ENCODE measurements at places on chromosomes 1 and 21.

DNA sequence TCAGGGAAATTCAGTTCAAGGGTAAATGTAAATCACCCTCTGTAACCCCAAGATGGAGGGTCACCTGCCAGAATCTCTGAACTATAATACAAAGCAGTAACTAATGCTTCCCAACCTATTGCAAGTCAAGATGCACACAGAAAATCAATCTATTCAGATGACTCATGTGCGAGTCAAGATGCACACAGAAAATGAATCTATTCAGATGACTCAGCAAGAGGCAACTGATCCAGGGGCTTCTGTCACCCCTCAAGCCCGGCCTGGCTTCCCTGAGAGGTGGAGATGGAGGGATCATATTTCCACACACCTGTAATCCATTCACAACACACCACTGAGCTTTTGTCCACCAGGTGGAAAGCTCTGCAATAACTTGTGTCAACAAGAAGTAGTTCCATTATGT is 17.4 kb upstream of the HIVEP3 start:
- DNase-seq = no peak

DNA sequence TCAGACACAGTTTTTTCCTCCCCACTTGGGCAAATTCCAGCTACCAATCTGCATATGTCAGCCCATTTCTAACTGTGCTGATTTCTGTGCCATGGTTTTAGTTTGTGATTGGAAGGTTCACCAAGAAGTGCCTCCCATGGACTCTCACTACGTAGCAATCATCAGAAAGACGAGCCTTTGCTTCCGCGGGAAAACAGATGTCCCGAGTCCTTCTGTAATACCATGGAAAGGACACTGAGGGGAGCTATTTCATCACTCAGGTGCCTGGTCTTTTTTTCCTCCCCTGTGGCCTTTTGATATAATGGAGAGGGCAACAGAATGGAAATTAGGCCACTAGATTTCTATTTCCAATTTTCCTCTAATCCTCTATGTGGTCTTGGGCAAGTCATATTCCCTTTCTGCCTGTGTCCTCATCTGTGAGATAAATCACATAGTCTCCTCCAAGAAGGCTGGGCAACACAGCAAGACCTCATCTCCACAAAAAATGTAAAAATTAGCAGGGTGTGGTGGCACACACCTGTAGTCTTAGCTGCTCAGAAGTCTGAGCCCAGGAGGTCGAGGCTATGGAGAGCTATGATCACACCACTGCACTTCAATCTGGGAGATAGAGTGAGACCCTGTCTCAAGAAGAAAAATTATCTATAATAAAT is 24.8 kb downstream of the LEMD1 start:
- DNase-seq = no peak

GRCh38 chr1:231093156-231093922 is 53.3 kb upstream of the FAM89A start:
- no peak for DNase-seq

- no peak for DNase-seq
Observed at GRCh38 chr1:11869104-11869503, 10.4 kb upstream of the NPPB start.

- DNase-seq = no peak
Observed at GRCh38 chr1:168229893-168230292, 4.1 kb downstream of the SFT2D2 start.

DNA sequence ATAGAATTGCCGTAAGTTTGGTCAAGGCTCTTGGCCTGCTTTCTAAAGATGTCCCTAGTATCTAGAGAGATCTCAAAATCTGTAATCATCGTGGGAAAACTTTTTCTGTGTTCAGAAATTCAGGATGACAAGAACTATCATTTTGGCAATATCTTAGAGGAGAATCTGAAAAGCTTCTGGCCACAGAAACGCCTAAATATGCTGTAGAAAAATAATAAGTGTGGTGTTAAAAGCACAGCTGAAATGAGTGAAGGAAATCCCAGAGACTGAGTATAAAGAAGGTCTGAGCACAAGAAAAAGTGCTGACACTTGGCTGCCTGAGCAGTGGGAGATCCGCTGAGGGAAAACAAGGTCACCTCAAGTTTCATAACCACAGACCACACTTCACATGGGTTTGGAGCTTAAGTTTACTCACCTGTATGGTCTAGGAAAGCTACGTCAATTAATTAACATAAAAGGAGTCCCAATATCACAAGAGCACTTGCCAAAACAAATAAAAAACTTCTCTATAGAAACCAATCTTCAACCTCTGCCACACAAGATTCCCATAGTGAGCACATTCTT is 235.2 kb upstream of the IRF2BP2 start:
- no peak for DNase-seq

DNA sequence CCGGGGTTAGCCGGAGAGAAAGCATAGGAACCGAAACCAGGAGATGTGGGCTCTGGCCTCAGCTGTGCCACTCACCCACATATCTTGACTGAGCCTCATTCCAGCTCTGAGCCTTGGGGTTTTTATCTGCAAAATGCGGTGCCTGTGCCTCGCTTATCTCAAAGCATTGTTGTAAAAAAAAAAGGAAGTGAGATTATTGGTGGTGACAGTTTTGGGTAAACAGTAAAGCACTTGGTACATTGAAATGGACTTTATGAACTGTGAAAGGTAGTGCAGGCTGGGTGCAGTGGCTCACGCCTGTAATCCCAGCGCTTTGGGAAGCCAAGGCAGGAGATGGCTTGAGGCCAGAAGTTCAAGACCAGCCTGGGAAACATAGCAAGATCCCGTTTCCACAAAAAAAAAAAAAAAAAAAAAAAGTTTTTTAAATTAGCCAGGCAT is 3.8 kb downstream of the PTAFR start:
- DNase-seq = no peak

DNA sequence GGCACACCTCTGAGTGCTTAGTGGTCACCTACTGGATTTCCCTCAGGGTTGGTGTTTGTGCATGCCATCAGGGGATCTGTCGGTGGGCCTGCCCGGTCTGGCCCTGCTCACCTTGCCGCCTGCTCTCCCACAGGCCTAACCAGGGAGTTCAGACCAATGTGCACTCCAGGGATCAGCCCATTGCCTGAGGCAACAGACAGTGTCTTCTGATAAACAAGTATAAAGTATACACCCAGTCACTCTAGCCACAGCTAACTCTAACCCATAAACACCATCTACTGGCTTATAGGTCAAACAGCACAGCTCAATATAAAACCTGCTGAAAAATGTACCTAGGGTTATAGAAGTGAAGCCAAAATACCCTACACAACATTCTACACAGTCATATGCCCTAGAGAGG is 1300.0 kb downstream of the PLA2G4A start:
- DNase-seq = no peak

- peak; percentile 26 for DNase-seq
Observed at GRCh38 chr1:37473431-37474045, 842 bp upstream of the ZC3H12A start.

GRCh38 chr1:149888247-149888998 is 10.9 kb upstream of the BOLA1 start:
- peak; percentile 92 for DNase-seq

GRCh38 chr1:28104866-28105467 is 16.6 kb upstream of the EYA3 start:
- DNase-seq = no peak

- DNase-seq = no peak
Observed at GRCh38 chr1:190144650-190145049, 333.0 kb downstream of the BRINP3 start.

- DNase-seq = no peak
Observed at GRCh38 chr1:184672013-184672726, 82.5 kb downstream of the EDEM3 start.

DNA sequence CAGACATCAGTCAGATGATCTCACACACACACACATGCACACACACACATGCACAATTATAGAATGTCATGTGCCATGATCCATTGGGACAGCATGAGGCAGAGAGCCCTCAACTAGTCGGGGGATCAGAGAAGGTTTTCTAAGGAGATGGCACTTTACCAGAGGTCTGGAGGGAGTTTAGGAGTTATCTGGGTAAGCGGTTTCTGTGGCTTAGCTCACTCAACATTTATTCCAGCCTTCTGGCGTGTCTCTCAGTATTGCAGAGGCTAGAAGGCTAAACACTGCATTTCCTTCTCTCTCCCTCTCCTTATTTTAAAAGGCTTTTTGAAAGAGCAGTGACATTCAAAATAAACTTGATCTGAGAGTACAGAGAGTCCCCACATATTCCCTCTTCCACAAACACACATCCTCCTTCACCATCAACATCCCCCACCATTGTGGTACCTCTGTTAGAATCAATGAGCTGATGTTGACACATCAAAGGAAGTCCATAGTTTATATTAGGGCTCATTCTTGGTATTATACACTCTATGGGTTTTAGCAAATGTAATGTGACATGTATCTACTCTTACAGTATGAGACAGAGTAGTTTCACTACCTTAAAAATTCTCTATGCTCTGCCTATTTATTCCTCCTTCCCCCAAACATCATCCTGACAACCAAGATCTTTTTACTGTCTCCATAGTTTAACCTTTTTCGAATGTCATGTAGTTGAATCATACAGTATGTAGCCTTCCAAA is 9.0 kb upstream of the PLA2G2A start:
- no peak for DNase-seq

- DNase-seq = no peak
Observed at GRCh38 chr1:241767737-241768136, 80.3 kb upstream of the EXO1 start.

GRCh38 chr1:180953291-180954004 is 40.8 kb downstream of the KIAA1614 start:
- no peak for DNase-seq

DNA sequence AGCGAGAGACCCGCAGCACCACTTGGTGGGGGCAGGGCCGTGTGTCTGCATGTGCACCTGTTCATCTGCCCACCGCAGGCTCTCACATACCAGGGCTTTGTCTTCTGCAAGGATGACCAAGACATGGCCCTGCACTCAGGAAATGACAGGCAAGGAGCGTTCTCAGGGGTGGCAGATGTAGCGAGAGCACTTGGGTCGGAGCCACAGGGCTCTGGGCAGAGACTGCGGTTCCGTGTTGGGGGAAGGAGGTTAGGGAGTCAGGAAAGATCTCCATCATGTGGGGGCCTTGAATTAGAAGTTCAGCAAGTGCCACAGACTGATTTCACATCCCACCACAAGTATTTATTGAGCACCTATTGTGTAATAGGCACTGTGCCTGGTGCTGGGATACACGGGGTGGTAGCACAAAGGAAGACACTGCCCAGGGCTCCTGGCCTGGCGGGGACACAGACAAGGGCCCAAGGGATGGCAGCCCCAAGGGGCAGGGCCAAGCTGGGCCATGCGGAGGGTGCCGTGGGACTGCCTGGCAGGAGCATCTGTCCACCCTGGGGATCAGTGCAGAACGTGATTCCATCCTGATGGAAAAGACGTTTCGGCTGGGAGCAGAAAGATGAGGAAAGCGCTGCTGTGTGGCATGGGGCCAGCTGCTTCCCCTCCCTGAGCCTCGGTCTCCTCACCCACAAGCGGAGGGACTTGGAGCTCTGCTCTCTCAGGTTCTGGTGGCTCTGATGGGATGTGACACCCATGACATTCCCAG is 11.4 kb upstream of the SPSB1 start:
- DNase-seq = no peak

- no peak for DNase-seq
Observed at GRCh38 chr1:188872376-188872775, 1605.3 kb downstream of the BRINP3 start.

- no peak for DNase-seq
Observed at GRCh38 chr1:107523061-107523460, 382.2 kb downstream of the NTNG1 start.

GRCh38 chr1:71919811-71920509 is 362.4 kb downstream of the NEGR1 start:
- no peak for DNase-seq

DNA sequence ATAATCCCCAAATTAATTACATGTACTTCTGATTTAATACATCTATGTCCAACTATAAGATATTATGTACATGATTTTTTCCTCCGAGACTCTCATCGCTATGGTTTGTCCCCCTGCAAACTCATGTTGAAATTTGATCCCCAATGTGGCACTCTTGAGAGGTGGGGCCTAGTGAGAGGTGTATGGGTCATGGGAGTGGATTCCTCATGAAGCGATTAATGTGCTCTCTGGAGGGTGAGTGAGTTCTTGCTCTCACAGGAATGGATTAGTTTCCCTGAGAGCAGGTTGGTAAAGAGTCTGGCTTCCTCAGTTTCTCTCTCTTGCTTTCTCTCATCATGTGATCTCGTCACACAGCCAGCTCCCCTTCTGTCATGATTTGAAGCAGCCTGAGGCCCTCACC is 16.1 kb downstream of the HSF2BP start:
- no peak for DNase-seq

GRCh38 chr21:15001113-15001512 is 63.7 kb downstream of the NRIP1 start:
- no peak for DNase-seq

DNA sequence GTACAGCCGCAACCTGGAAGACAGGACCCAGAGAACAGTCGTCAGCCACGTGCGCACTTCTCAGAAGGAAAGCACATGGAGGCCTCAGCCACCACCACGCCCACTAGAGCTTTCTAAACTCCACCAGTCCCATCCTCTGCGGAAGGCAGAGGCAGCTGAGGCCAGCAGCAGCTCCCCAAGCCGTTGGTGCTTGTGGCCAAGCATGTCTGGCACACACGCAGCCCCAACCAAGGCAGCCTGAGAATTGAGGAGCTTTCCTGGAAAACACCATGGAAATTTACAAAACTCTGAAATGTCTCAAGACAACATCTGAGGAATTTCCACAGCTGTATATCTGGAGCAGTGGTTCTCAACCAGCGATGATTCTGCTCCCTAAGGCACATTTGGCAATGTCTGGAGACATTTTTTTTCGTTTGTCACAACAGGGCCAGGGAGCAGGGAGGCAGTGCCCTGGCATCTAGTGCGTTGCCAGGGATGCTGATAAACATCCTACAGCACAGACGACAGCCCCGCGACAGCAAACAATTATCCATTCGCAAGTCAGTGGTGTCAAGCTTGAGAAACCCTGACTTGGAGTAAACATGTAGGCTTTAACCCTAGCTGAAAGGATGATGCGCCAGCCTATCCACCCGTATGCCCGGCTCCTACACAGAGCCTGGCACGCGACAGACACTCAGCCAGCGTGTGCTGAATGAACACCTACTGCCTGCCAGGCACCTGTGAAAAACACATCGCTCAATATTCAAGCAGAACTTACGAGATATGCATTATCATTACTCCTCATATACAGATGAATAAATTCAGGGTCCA is 24.7 kb downstream of the NPHP4 start:
- DNase-seq = no peak

GRCh38 chr1:44239331-44239960 is 26.2 kb downstream of the DMAP1 start:
- DNase-seq = no peak

GRCh38 chr1:155012776-155013602 is 10.4 kb downstream of the ZBTB7B start:
- DNase-seq = no peak

DNA sequence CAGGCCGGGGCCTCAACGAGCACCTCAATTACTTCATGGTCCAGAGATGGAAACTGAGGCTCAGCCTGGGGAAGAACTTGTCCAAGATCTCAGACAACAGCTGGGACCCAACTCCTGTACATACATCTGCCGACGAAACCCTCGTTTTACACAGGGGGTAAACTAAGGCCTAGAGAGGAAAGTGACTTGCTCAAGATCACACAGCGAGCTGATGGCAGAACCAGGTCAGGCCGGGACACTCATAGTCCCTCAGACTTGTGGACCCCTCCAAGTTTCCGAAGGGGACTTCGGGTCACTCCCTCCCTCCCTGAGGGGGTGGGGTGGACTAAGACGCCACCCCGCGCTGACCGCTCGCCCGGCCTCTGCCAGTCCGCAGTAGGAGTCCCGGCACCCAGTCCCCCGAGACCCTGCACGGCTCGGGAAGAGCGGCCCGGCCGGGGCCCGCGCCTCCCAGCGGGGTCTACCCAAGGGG is 430 bp downstream of the WASF2 start:
- DNase-seq = no peak
